GM23338 (cell line): ENCODE measurements at places on chromosomes 1 and 21. TPM values are rescaled to one million over a fixed set of nuclear protein-coding genes. Genes with fewer than 3 reads are reported as not detected.

AQP10 gene
- not detected in 2 replicates for total RNA-seq

DNA sequence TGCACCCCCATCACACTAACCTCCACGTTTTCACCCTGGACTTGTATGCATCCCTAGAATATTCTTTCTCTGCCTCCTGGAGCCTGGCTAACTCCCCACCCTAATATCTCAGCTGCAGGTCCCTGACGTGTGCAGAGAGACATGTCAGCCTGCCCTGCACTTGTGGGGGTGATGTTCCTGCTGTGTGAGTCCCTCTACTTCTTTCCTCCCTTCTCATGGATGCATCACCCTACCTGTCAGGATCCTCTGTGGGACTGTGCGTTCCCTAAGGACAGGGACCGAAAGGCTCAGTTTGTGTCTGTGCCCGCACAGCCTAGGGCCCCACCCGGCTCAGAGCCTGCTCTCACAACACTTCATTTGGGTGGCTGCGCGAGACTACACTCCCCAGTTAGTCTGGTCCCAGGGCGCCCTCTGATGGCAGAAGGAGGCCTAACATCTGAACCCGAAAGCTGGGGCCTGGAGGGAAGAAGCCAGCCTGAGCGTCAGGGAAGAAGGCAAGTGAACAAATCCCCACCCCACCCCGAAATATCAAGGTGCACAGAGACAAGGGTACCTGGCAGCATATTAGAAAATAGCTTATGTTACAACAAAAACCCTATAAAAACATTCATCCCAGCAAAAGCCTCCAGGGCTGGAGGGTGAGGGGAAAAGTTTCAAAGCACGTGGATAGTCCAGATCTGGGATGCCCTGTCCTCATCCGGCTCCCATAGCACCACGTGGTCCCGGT, 3.7 kb downstream of the CD52 start:
- H3K4me3 ChIP-seq: no peak overlapping the region
- H3K36me3 ChIP-seq: peaks cover 8% of the 10 kb centered on the region
- H3K4me1 ChIP-seq: peaks cover 17% of the 10 kb centered on the region
- no peaks in the 10 kb centered on the region for H3K27me3 ChIP-seq

DNA sequence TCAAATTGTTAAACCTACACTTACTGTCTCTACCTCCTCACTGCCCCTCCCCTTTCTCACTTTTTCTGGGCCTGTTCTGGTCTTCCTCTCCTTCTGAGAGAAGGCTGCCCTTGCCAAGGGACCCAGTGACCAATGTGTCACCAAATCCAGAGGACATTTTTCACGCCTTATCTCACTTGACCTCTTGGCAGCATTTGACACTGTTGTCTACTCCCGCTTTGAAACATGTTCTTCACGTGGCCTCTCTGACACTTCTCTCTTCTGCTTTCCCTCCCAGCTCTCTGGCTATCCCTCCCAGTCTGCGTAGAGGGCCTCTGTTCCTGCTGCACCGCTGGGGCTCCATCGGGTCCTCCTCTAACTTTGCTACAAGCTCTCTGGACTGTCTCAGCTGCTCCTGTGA, 25.3 kb downstream of the KCNQ4 start:
- no peak for DNase-seq
- H3K4me1 ChIP-seq: peaks cover 19% of the 10 kb centered on the region
- H3K27ac ChIP-seq: no peak overlapping the region
- no peak overlapping the region for H3K4me3 ChIP-seq

DNA sequence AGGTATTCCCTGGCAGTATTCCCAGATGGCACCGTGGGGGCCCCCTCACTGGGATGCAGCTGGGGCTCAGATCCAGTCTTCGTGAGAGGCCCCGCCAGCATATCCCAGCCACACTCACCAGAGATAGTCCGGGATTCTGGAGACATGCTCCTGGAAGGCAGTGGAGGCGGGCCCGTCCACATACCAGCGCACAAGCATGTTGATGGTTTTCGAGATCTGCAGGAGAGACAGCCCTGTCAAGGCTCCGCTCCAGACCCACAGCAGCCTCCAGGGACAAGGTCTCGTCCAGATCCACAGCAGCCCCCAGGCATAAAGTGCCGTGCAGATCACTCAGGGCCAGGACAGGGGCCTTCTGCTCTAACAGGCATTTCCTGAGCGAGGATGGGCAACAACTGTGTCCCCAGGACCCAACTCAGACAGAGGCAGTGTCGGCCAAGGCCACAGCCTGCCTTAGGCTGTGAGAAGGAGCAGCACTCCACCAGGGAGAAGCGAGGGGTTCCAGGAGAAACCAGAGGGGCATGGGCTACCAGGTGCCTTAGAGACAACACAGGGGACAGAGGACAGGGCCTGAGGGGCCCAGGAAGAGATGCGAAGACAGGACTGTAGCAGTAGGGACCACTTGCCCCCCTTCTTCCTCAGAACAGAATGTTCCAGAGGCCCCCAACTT, 14.8 kb downstream of the LSS start:
- H3K4me1 ChIP-seq: no peaks in the 10 kb centered on the region
- peaks cover 5% of the 10 kb centered on the region; the same call in 1 of the 2 replicates for H3K36me3 ChIP-seq
- DNase-seq: no peak

IL19 gene
- total RNA-seq: not detected in 2 replicates

- H3K27me3 ChIP-seq: no peaks in the 10 kb centered on the region
- no peak overlapping the region for H3K27ac ChIP-seq
- DNase-seq: no peak
- no peak overlapping the region for H3K4me3 ChIP-seq
- H3K36me3 ChIP-seq: no peaks in the 10 kb centered on the region
- peaks cover 5% of the 10 kb centered on the region; the same call in 1 of the 2 replicates for H3K4me1 ChIP-seq
These were observed 41.0 kb downstream of the ATP2B4 start for GRCh38 chr1:203667616-203668015.

DNA sequence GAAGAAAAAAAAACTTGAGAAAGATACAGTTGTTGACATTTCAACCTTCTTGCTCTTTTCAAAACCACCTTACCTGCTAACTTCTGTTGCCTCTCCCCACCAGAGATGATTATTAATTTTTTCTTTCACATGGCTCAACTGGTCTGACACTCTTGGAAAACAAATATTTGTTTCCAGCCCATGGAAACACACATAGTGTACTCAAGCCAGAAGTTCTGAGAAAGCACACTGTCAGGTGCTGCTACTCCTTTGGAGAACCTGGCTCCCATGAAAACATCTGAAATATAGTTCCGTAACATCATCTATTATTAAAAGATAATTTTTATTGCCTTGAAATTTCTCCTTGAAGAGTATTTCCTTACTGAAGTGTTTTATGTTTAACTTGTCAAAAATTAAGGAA, 145.0 kb upstream of the C1orf105 start:
- no peak overlapping the region for H3K4me3 ChIP-seq
- no peaks in the 10 kb centered on the region for H3K36me3 ChIP-seq
- H3K27ac ChIP-seq: no peak overlapping the region
- peaks cover 30% of the 10 kb centered on the region for H3K4me1 ChIP-seq

IFI16 gene
- total RNA-seq: 0.31 TPM in 1 of 2 replicates, not detected in the other

DNA sequence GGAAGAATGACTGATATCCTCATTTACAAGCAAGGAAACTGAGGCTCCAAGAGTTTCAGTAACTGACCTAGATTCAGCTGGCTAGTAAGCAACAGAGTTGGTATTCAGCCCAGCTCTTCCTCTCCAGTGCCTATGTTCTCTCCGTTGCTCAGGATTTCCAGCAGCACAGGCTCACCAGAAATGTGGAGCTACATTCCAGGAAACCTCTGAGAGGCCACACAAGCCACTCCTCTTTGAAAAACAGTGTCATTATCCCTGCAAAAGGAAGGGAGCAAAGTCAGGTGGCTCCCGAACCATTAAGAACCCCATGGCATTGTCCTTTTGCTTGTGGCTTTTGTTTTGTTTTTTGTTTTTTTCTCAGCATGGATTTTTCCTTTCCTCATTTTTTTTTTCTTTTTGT, 40.6 kb upstream of the DUSP10 start:
- DNase-seq: no peak
- H3K27me3 ChIP-seq: no peaks in the 10 kb centered on the region
- 0 out of 2 replicates have a peak, but pooled peaks cover 6% of the 10 kb centered on the region for H3K4me1 ChIP-seq
- H3K4me3 ChIP-seq: no peak overlapping the region
- H3K27ac ChIP-seq: no peak overlapping the region
- H3K36me3 ChIP-seq: no peaks in the 10 kb centered on the region

DNA sequence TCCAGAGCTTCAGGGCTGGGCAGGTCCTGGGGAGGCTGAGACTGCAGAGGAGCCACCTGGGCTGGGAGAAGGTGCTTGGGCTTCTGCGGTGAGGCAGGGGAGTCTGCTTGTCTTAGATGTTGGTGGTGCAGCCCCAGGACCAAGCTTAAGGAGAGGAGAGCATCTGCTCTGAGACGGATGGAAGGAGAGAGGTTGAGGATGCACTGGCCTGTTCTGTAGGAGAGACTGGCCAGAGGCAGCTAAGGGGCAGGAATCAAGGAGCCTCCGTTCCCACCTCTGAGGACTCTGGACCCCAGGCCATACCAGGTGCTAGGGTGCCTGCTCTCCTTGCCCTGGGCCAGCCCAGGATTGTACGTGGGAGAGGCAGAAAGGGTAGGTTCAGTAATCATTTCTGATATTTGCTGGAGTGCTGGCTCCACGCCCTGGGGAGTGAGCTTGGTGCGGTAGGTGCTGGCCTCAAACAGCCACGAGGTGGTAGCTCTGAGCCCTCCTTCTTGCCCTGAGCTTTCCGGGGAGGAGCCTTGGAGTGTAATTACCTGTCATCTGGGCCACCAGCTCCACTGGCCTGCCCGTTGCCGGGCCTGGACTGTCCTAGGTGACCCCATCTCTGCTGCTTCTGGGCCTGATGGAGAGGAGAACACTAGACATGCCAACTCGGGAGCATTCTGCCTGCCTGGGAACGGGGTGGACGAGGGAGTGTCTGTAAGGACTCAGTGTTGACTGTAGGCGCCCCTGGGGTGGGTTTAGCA, 9.3 kb downstream of the MYBPH start:
- H3K4me3 ChIP-seq: no peak overlapping the region
- no peaks in the 10 kb centered on the region for H3K36me3 ChIP-seq
- no peaks in the 10 kb centered on the region for H3K4me1 ChIP-seq
- H3K27me3 ChIP-seq: no peaks in the 10 kb centered on the region

GRCh38 chr21:32190493-32191144, 88.2 kb downstream of the MIS18A start:
- no peak for DNase-seq
- H3K27ac ChIP-seq: no peak overlapping the region
- no peaks in the 10 kb centered on the region for H3K4me1 ChIP-seq
- H3K36me3 ChIP-seq: no peaks in the 10 kb centered on the region
- no peak overlapping the region for H3K4me3 ChIP-seq
